ENCODE measurements at places on chromosomes 1 and 21.

GRCh38 chr1:153742411-153743142 lies 14.7 kb downstream of the INTS3 start:
- DNase-seq: peak; percentile 71

DNA sequence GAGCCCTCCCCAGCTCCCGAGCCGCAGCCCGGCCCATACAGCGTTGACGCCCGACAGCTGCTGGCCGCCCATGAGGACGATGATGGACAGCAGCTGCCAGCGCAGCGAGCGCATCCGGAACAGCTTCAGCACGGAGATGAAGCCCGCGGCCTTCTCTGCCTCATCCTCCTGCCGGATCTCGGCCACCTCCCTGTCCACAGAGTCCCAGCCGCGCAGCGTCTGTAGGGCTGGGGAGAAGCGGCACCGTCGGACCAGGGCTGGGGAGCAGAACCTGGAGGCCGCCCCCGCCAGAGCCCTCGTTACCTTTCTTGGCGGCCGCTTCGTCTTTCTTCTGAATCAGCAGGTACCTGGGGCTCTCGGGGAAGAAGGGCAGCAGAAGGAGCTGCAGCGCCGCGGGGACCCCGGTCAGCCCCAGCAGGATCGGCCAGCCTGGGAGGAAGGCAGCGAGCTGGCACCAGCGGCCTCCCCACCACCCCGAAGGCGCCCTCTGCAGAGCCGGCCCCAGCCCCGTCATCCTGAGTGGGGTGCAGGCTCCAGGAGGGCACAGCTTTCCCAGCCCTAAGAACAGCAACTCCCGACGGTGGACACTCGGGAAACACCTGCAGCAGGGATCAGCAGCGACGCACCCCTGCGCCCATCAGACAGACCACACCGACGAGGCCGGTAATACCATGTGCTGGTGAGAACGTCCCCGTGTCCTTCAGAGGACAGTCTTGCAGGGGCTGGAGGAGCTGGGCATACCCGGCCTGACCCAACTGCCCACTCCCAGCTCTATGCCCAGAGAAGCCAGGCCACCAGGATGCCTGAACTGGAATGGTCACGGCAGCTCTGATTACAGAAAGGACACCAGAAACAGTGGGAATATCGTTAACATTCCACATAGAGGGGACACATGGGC lies 13.8 kb upstream of the SLC2A7 start:
- DNase-seq: no peak

- peak; percentile 43 for DNase-seq
Measured at GRCh38 chr1:94527447-94528031, 14.0 kb downstream of the F3 start.

- DNase-seq: peak; percentile 87
Measured at GRCh38 chr1:16175610-16176553, 20.0 kb upstream of the EPHA2 start.

DNA sequence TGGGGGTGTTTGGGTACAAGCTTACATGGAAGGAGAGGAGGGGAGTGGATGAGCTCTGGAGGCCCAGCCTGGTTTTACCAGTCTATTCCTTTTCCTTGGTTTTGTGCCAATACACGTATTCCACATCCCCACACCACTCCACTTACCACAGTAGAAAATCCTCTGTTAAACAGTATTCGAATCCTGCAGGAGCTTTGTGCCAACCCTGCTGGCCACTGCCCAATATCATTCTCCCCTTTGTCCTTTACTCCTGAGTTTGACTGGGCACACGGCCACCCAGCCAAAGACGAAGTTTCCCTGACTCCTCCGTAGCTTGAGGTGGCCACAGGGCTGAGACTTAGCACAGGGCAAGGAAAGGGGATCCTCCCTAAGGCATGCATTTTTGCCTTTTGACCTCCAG lies 61.6 kb downstream of the TMCO4 start:
- peak; percentile 13 for DNase-seq

- no peak for DNase-seq
Measured at GRCh38 chr1:201890806-201891450, 2.2 kb downstream of the SHISA4 start.

DNA sequence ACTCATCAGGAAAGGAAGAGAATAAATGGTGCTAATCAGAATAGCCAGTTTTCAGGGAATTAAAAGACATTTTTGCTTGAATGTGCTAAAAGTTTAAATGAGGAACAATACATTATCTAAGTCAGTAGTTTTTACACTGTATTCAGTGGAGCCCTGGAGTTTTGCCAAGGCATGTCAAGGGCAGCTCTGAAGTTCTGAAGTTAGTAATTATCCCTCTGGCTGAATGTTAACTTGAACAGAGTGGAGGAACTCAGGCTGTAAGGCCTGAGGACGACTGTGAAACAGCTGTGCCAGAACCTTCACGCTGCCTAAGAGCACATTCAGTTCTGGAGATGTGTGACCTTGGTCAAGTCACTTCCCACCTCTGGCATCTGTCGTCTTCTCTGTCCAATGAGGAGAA lies 68.1 kb downstream of the EDEM3 start:
- DNase-seq: peak; percentile 48

GRCh38 chr1:230717251-230717650 lies 3.3 kb upstream of the AGT start:
- DNase-seq: no peak

GRCh38 chr1:27547220-27548116 lies 56.5 kb downstream of the AHDC1 start:
- no peak for DNase-seq

- no peak for DNase-seq
Measured at GRCh38 chr21:44288251-44289110, 2.8 kb downstream of the AIRE start.

DNA sequence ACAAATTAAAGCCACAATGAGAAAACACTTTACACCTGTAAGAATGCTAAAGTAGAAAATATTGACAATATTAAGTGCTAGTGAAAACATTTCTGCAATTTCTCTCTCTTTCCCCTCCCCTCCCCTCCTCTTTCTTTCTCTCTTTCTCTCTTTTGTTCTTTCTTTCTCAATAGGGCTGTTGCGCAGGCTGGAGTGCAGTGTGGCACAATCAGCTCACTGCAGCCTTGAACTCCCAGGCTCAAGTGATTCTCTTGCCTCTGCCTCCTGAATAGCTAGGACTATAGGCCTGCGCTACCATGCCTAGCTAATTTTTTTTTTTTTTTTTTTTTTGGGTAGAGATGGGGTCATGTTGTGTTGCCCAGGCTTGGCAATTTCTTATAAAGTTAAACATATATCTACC lies 5.9 kb upstream of the SHISAL2A start:
- DNase-seq: no peak

- no peak for DNase-seq
Measured at GRCh38 chr1:76857973-76858372, 9.3 kb upstream of the ST6GALNAC5 start.

DNA sequence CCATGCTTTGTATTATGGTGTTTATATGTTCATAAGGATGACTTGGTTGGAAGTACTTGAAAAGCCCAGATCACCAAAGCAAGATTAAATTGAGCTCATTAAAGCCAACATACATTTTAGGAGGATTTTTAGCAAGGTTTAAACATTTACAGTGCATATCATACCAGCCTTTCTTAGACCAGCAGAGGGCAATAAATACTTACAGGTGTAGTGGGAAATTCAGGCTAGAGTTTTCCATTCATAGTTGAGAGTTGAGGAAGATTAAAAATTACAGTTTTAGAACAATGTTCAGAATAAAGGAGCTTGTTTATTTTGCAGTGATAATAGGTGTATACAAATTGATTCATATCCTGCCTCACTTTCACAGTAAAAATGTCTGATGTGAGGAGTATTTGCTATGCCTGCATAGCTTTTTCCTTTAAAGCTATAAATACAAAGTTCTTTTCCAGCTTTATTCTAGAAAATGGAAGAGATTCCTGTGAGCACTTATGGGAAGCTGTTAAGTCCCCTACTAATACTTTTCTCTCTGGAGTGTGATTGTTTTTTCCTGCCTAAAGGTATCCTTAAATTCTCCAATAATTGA lies 35.3 kb downstream of the DTL start:
- no peak for DNase-seq

GRCh38 chr1:209567698-209568175 lies 15.8 kb upstream of the CAMK1G start:
- DNase-seq: no peak

- no peak for DNase-seq
Measured at GRCh38 chr1:209421186-209421585, 162.3 kb upstream of the CAMK1G start.

GRCh38 chr1:192867180-192867579 lies 58.3 kb downstream of the RGS2 start:
- no peak for DNase-seq

DNA sequence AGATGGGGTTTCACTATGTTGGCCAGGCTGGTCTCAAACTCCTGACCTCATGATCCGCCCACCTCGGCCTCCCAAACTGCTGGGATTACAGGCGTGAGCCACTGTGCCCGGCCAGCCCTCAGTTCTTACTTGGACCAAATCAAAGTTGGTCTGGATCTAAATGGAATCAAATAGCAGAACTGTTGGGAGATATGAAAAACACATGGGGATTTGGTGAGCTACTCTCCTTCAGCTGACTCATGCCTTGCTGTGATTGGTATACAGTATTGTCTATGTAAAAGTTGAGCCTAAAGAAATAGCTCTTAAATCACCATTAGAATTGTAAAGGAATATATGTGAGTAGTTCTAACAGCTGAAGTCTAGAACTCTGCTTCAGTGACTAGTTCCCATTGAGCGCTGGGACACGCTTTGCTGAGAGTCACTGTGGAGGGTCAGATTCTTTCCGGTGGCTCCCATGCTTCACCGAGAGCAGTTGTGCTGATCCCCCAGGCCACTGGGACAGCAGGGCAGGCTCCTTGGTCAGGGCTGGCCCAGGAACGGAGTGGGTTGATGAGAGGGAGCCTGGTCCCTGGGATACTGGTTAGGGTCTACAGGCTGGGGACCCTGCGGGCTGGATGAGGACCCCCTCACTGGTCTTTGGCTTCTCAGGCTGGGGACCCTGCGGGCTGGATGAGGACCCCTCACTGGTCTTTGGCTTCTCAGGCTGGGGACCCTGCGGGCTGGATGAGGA lies 14.0 kb downstream of the PKNOX1 start:
- no peak for DNase-seq

- no peak for DNase-seq
Measured at GRCh38 chr1:7585216-7585907, 185.7 kb upstream of the VAMP3 start.

DNA sequence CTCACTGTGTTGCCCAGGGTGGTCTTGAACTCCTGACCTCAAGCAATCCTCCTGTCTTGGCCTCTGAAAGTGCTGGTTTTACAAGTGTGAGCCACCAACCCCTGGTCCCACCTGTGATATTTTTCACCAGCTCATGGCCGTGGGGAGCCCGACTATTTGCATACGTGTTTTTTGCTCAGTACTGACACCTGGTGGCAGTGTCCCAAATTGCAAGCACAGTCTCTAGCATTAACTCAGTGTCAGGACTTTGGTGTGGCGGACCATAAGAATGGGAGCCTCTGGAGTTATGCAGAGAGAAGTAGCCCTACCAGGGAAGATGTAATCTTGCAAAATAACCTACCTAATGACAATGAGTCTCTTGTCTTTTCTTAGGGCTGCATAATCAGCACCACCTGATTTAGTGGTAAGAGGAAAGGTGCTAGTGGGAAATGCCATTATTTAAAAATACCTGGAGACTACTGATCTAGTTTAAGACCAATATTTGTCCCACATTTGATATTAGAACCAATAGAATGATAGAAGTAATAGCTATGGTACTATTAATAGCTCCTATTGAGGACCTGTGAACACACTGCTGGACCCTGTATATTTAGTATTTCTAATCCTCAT lies 305.4 kb downstream of the DISC1 start:
- DNase-seq: peak; percentile 20

DNA sequence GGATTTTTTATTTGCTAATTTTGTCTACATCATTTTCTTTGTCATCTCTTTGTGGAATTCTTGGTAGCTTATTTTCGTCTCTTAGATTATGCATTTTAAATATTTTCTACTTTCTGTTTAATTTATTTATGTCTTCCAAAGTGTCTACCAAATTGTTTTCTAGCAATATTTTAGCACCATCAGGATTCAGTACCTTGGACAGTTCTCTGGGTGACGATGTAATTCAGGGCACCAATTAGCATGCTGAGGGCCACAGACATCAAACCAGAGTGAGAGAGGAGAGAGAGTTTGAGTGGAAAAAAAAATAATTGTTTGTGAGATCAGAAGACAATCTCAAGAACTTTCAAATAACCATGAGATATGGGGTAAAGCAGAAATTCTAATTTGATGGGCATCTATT lies 169.8 kb upstream of the CXADR start:
- DNase-seq: no peak

GRCh38 chr1:80214888-80215540 lies 1208.5 kb upstream of the ADGRL4 start:
- no peak for DNase-seq

GRCh38 chr1:15884477-15884876 lies 37.0 kb downstream of the SPEN start:
- DNase-seq: no peak

DNA sequence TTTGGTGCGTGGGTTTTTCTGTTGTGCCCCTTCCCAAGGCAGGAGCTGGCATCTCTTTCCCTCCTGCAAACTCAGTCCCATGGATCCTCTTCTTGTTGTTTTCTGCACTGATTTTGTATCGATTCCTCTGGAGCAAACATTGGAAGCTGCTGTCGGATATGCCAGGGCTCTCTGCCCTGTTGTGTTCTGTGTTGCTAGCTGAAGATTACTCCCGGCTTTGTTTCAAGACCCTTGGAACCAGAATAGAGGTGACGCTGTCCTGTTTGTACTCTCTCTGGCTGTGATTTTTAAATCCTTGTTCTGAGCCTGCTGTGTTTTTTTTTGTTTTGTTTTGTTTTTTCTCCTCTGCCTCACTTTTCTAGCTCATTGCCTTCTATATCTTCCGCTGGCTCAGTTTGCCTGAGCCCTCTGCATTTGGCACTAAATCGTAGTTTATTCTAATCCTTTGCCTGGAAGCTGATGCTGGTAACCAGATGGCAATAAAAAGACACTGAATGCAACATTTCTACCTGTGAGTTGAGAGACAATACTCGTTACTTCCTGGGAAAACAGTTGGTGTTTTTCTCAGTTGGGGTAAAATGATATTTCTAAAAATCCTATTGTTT lies 67.0 kb downstream of the BACH1 start:
- no peak for DNase-seq

DNA sequence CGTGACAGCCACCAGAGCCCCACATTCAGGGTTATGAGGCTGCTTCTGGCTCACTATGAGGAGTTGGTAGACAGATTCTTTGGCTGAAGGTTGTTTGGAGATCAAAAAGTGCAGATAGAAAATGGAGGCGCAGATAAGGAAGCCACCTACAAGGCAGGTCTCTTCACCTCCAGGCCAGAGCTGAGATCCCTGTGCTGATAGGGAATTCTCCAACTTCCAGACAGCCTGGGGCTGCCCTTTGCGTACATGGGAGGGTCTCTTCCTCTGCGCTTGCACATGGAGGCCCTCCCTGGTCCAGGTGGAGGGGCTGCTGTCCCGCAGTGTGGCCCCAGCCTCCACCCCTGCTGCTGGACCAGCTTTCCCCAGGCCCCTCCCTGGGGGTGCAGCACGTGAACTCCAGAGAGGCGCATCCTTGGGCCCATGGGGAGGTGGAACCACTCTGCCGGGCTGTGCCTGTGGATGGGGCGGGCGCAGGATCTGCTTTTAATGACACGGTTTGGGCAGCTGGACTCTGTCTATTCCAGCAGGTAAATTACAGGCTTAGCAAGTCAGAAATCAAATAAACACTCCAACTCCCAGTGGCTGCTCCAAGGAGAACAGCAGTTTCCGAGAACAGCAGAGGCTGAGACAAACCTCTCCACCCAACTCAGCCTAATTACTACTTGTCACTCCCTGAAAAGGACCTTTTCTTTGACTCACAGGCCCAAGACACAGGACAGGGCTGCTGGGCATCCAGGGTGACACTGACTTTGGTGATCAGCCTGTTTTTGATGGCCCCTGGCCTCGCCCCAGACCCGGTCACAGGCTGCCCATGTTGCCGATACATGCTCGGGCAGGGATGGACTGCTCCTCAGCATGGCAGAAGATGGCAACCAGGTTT lies 12.4 kb downstream of the OXCT2 start:
- no peak for DNase-seq

- no peak for DNase-seq
Measured at GRCh38 chr1:70153739-70154138, 51.6 kb downstream of the LRRC40 start.
